ENCODE measurements at places on chromosomes 13 and 19. TPM values are rescaled to one million over a fixed set of nuclear protein-coding genes. Genes with fewer than 3 reads are reported as not detected.

DNA sequence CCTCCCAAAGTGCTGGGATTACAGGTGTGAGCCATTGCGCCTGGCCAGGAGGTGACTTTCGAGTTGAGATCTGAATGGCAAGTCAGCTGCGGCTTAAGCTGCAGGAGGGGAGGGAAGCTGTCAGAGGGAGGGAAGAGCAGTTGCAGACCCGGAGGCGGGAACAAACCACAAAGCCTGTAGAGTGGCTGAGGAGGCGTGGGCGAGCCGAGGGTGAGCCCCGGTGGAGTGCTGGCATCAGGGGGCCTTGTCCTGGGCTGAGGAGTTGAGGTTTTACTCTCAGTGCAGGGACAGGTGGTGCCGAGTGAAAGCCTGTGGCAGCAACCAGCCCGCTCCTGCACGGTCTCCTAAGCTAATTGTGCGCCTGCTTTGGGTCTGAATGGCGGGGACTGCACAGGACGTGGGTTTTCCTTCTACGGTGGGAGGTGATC is 24.2 kb downstream of the PPP1R37 start:
- DNase-seq, result no peak

GRCh38 chr19:46411088-46411924 is 2.1 kb downstream of the CCDC8 start:
- DNase-seq, result no peak

DNA sequence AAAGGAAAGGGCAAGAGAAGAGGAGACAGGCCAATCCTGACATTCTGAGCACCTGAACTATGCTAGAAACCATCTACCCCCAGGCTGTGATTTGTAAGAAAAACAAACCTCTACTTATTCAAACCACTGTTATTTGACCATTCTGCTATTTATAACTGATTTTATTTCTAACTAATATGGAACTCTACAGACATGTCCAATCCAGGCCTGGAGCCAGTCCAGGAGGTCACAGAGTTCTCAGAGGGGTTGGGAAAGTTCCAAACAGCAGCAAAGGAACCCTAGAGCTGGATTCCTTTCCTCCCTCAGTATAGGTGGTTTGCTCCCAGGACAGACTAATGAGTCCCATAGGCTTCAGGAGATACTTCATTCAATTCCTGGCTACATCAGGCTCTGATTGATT is 24.2 kb downstream of the SIAH3 start:
- DNase-seq, result no peak

DNA sequence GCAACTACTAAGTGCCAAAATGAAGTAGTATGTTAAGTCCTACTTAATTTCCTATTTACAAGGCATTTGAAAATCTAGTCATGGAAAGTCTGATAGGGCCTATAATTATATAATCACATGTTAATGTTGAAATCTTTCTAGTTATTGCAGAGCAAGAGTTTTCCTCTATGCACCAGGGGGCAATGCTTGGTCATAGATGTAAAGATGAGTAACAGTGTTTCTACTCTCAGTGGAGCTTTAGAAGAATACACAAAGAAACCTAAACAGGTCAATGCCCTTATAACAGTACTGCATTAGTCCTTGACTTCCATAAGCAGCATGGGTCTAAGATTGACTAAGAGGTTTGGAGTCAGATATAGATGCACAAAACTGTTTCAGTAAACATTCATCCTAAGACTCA is 218.7 kb downstream of the KCTD12 start:
- no peak for DNase-seq

GRCh38 chr19:40862785-40863184 is 12.5 kb upstream of the CYP2A6 start:
- no peak for DNase-seq

DNA sequence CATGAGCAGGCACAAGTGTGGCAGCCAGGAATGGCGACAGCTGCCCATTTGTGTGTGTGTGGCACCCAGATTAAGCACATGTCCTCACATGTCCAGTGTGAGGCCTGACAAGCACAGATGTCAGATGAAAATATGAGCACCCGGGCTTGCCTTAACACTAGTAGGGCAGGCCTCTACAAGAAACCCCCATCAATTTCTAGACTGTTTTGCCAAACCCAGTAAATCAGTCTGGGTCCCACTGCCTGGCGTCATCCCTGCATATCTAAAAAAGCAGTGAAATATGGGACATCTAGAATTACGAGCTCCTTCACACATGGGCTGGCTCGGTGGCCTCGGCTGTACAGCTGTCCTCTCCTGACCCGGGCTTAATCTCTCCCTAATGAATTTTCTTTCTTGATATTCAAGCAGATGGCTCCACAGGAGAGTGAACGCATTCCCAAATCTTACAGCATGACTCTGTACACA is 432.7 kb downstream of the FOXO1 start:
- DNase-seq, result peak; percentile 53

DNA sequence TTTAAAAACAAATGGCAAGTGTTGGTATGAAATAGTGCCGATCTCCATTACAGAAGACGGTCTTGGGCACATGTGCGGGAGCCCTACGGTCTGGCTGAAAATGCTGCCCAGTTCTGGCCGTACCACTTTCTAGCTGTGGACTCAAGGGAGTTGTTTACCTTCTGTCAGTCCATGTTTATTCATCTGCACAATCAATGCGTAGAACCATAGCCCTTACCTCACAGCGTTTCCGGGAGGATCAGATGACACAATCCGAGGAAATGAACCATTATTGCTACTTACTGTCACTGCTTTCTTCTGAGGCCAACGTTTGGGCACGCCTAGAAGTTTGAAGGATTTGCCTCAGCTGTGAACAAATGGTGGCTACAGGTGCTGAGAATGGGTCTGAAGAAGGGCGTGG is 31.2 kb downstream of the GADD45B start:
- no peak for DNase-seq

The HIPK4 gene
- polyA plus RNA-seq, result 0.89 TPM

The CERS1 gene
- polyA plus RNA-seq, result 40.4 TPM

The COL5A3 gene
- 71.0 TPM for polyA plus RNA-seq

The CEACAM6 gene
- polyA plus RNA-seq, result 0.21 TPM

Measured in muscle of arm (tissue), 14 donors.